Right hindlimb (tissue), 1 donor: ENCODE measurements at places on chromosomes 6 and 20.

- DNase-seq, result peak; percentile 66
These were observed 65.9 kb downstream of the PTPN1 start for GRCh38 chr20:50575865-50576720.

GRCh38 chr20:51423810-51424209, 118.7 kb downstream of the NFATC2 start:
- no peak for DNase-seq

- DNase-seq, result no peak
These were observed 103.7 kb upstream of the SOX4 start for GRCh38 chr6:21489826-21490225.

GRCh38 chr20:45861221-45862075, 4.0 kb downstream of the ZSWIM3 start:
- no peak for DNase-seq

DNA sequence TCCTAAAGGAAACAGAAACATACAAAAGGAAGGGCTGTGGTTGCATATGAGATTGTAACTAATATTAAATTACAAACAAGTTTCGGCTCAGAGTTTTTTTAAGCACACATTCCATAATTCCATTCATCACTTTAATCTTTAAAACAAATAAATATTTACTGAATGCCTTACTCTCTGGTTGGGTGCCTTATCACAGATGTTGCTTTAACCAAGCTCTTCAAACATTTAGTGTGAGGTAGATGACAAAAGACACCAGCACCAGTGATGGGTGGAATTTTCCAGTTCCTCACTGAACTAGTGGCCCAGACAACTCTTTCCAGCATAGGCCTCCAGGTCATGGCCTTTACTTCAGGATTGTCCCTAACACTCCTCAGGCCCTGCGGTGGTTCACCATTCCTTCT, 58.7 kb downstream of the ARHGAP18 start:
- no peak for DNase-seq

DNA sequence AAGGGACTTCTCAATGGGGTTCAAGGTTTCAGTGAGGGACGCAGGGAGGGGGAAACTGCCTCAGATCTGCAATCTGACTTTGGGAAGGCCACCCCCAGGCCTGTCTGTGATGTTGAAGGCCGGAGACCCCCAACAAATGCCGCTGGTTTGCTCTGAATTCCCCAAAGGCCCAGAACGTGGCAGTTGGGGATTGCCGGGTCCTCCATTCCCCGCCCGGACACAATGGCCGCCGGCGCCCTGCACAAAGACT, 326 bp upstream of the BCL2L1 start:
- DNase-seq, result no peak

- no peak for DNase-seq
These were observed 133.9 kb upstream of the BEND6 start for GRCh38 chr6:56821005-56821432.

GRCh38 chr6:170199716-170200115, 91.2 kb downstream of the DLL1 start:
- DNase-seq, result no peak

DNA sequence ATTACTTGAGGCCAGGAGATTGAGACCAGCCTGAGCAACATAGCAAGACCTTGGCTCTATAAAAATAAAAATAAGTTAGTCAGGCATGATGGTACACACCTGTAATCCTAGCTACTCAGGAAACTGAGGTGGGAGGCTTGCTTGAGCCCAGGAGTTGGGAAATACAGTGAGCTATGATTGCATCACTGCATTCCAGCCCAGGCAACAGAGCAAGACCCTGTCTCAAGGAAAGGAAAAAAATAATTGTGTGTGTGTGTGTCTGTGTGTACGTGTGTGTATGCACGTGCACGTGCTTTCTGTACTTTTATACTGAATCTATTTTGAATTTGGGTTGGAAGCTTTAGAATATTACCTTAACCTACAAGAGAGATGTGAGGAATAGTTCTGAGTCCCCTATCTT, 58.9 kb downstream of the KIZ start:
- DNase-seq, result no peak

- DNase-seq, result no peak
These were observed 118.1 kb upstream of the AFDN start for GRCh38 chr6:167708501-167709094.

GRCh38 chr6:34897130-34897529, 8.1 kb downstream of the ANKS1A start:
- no peak for DNase-seq

DNA sequence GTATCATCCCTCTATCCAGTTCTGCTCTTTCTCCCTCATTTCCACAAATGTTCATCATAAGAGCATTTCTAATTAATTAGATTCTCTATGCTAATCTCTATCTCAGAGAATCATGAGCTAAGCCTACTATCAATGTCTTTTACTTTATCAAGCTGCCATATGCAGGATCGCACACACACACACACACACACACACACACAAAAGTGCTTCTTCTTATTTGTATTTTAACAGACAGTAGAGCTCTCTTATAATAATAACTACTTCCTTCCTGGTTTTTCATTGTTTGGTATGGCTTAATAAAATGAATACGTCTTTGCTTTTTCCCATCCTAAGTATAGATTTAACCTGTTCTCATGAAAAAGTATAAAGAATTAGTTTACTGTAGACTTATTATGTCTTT, 170.2 kb downstream of the HAO1 start:
- DNase-seq, result no peak

DNA sequence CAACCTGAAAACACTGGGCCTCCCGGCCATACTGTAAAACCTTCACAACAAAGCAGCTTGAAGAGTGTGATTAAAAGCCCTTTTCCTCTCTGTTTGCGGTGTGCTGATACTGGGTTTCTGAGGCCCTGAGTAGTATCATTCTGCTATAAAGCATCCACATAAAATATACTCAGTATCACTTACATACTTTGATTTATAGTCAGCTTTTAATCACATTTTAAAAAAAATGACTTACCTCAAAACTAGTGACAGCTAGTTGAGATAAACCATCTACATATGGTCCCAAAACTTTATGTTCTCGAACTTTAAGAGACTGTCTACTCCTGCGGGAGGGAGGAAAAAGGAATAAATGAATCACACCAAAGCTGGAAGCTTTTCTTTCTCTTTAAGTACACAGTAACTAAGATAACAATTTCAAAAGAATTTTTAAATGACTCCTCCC, 135.7 kb downstream of the KIF13A start:
- DNase-seq, result no peak

DNA sequence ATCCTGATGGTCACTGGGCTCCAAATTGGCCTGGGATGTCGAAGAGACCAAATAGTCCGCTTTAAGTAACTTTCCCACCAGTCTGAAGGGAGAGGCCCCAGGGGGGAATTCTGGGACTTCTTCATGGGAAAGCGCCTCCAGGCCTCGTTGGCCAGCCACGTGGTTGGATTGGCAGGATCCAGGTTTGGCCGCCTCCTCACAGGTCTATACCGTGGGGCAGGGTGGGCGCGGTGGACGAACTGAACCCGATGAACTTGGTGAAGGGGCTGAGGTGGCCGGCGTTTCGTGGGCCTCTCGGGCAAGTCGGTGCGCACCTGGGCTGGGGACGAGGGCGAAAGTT, 297 bp downstream of the POM121L2 start:
- no peak for DNase-seq

- DNase-seq, result no peak
These were observed 371.9 kb upstream of the ID4 start for GRCh38 chr6:19465256-19465655.

GRCh38 chr6:20205722-20206161, 6.5 kb downstream of the MBOAT1 start:
- no peak for DNase-seq

GRCh38 chr6:84392261-84392660, 164.8 kb upstream of the CEP162 start:
- DNase-seq, result no peak

DNA sequence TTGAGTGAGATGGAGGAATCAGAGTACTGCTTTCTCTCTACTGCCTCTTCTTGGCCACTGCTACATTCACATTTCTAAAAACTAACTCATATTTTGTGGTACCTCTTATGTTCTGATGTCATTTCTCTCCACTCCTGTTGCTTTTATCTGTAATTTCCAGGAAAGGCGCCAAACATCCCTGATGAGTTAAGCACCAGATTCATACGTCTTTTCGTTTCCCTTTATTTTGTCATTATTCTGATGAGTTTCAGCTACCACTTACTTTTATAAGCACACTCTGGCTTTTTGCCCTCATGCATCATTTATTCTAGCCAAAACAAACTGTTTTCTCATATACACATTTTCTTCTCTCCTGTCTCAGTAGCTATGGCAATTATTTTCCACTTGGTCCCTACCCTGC, 680.0 kb downstream of the RNF144B start:
- no peak for DNase-seq

DNA sequence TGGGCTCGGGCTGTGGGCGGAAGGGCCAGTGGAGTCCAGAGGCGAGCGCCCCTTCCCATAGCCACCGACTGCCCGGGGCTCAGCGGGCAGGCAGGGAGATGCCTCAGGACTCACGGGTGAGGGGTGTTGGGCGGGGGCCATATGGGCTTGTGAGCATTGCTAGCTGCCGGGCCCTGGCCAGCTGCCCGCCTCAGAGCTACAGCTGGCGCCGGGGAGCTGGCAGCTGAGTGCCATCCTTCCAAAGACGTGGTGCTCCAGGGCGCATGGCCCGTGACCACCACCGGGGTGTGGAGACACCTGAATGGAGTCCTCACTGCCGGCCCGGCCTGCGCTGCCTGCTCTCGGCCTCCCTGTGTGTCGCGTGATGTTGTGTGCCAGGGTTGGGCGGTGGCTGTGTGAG, 10.6 kb upstream of the RBBP8NL start:
- DNase-seq, result peak; percentile 65

DNA sequence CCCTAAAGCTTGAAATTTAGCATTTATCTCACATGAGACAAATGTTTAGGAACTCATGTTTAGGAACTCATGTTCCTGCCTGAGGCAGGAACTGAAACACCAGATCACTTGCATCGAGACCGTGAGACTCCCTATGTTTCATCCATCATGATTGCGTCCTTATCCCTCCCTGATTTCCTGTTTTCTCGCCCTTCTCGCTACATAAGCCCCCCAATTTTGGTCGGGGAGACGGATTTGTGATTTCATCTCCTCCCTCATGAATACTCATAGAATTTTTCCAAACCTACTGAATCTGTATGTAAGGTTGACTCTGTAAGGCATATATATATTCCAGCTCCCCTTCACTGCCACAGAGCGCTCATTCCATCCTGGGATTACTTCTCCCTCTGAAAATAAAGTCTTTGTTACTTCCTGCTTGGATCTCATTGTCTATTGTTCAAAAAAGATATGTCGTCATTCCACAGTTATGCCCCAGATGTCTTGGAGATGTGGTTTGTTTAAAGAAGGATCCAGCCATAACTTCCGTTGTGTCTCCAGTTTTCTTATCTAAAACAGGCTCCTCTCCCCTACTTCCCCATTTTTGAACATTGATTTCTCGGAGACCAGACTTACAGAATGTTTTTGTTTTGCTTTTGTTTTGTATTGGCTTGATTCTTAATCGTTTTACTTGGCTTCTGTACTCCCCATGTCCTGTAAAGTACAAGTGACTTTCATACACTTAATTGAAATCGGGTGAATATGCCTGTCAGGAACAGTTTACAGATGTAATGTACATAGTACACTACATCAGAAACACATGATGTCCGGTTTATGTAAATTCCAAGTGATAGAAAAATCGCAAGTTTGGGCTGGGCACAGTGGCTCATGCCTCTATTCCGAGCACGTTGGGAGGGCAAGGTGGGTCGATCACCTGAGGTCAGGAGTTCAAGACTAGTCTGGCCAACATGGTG, 118.7 kb downstream of the HFE start:
- DNase-seq, result no peak

- DNase-seq, result no peak
These were observed 5.2 kb downstream of the TFAP2C start for GRCh38 chr20:56634307-56634706.
